ENCODE measurements at places on chromosomes 3 and 15. TPM values are rescaled to one million over a fixed set of nuclear protein-coding genes. Genes with fewer than 3 reads are reported as not detected.

PIERCE2 gene
- total RNA-seq: 0.94 TPM

IGSF11 gene
- not detected for total RNA-seq

PLCL2 gene
- 8.3 TPM for total RNA-seq

COX5A gene
- total RNA-seq: 48.5 TPM

Data from endothelial cell of coronary artery (primary cell).